ENCODE measurements at places on chromosomes 5 and 9.

- DNase-seq, result no peak
Observed at GRCh38 chr9:13033959-13034693, 245.4 kb downstream of the MPDZ start.

GRCh38 chr9:124662561-124662960 lies 108.5 kb downstream of the NR6A1 start:
- no peak for DNase-seq

DNA sequence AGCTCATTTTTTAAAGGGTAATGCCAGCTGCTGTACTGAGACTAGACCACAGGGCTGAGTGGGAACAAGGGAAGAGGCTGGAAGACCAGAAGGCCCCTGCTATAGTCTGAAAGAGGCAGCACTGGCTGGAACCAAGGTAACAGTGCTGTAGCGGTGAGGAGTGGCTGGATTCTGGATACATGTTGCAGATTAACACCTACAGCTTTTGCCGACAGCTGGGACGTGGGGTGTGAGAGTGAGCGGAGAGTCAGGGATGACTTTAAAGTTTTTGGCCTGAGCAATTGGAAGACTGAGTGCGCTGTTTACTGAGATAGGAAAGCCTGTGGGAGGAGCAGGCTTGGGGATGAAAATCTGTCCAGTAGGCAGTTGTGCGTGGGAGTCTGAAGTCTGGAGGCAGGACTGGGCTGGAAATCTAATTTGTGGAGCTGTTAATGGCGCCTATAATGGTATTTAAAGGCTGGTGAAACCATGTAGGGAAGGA lies 26.5 kb downstream of the AQP7 start:
- DNase-seq, result no peak

DNA sequence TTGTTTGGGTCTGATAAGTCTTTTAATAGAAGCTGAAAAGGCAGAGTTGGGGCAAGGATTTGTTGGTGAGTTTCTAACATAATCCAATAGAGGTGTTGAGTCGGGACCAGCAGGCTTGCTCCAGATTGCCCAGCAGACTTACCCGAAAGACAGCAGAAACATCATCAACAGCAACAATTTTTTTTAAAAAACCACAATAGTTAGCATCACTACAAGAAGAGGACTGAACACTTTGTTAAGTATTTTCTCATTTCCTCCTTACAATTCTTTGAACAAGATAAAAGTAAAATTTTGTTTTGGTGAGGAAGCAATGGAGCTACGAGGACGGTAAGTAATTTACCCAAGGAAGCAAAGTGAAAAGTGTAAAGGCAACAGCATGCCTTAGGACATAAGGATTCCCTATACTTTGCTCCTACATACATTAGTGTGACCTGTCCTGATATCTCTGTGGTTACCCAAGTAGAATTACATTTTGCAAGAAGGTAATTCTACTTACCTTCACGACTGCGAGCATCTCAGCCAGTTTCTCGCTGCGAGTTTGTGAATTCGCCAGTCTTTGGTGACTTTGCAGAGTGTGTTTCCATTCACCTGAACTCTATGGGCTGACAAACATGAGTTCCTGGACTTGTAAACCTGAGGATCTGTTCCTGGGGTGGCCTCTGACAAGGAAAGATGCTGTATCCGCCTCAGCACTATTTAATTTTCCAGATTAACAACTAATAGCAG lies 13.2 kb downstream of the ITK start:
- DNase-seq, result no peak

DNA sequence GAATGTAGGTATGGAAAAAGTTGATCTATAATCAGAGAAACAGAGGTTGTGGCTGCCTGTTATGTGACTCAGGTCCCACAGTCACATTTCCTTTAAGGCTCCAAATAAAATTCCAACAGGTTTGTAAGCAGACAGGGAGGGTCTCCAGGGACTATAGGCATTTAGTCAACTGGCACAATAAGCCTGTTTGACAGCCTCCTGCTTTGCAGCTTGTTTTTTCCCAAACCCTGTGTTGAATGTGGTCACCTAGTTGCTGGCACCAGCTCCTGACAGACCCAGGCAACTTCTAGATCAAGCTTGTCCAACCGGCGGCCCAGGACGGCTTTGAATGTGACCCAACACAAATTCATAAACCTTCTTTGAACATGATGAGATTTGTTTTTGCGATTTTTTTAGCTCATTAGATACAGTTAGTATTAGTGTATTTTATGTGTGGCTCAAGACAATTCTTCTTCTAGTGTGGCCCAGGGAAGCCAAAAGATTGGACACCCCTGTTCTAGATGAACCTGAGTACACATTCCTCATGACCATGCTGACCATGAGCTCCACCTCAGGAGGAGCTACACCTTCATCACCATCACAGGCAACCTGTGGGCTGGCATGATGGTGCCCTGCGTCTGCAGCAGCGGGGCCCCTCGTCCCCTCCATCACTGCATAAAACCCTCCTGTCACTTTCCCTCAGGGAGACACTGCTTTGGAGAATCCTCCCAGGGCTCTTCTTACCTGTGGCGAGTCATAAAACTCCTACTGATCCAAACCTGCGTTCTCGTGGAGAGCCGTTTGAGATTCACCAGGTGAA lies 15.7 kb upstream of the GRHPR start:
- DNase-seq, result no peak

DNA sequence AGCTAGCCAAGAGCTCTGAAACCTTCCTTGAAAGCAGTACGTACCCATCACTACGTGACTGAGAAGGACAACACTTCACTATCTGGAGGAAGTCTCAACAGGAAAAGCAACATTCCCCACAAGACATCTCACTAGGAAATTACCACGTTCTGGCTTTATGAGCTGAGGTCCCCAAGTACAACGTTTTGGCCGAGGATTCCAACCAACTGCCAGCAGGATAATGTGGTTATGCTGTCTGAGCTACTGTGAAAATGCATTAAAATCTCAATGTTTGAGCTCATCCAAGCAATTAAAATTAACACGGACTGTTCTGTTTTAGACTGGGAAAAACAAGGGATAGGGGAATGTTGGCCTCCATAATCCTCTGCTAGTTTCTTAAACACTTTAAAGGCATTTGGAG lies 16.4 kb downstream of the MED27 start:
- DNase-seq, result no peak

GRCh38 chr5:122154910-122155309 lies 25.6 kb downstream of the ZNF474 start:
- no peak for DNase-seq

GRCh38 chr5:26856238-26856637 lies 182.1 kb downstream of the CDH9 start:
- DNase-seq, result no peak

GRCh38 chr9:102101723-102102122 lies 363.3 kb upstream of the GRIN3A start:
- DNase-seq, result no peak

- DNase-seq, result no peak
Observed at GRCh38 chr9:38259519-38260218, 132.8 kb upstream of the ALDH1B1 start.

- DNase-seq, result no peak
Observed at GRCh38 chr5:132239776-132240175, 12.1 kb upstream of the P4HA2 start.

DNA sequence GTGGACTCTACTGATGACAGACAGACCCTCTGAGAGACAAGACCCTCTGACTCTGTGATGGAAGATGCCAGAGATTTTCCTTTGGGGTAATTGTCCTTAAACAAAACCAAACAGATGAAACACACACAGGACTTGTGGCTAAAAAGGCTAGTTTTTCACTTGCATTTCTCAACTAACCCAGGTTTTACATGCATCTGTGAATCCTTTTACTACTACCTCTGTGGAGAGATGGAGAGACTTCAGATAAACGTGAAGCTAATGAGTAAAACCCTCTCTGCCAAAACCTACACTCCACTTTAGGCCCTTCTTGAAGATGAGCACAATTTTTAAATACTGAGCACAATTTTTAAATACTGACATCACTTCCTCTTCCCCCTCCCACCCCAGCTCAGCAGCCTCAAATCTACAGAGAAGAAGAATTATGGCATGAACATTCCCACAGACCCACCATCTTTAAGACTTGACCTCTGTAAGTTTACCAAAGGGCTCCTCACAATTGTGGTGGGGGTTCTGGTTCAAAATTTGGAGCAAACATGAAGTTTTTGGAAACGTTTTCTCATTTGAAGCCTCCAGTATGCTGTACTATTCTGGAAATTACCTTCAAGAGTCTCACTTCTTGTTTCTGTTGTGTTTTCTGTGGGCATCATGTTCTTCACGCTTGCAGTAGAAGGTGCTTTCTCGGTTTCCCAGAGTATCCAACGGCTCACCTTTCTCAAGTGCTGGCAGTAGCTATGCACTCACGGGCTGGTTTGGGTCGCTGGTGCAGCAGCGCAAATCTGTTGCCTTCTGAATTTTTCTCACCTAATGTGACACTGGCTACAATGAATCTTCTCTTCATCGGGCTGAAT lies 42.7 kb downstream of the ACER2 start:
- DNase-seq, result no peak

- DNase-seq, result no peak
Observed at GRCh38 chr5:32889078-32889477, 178.0 kb downstream of the NPR3 start.

DNA sequence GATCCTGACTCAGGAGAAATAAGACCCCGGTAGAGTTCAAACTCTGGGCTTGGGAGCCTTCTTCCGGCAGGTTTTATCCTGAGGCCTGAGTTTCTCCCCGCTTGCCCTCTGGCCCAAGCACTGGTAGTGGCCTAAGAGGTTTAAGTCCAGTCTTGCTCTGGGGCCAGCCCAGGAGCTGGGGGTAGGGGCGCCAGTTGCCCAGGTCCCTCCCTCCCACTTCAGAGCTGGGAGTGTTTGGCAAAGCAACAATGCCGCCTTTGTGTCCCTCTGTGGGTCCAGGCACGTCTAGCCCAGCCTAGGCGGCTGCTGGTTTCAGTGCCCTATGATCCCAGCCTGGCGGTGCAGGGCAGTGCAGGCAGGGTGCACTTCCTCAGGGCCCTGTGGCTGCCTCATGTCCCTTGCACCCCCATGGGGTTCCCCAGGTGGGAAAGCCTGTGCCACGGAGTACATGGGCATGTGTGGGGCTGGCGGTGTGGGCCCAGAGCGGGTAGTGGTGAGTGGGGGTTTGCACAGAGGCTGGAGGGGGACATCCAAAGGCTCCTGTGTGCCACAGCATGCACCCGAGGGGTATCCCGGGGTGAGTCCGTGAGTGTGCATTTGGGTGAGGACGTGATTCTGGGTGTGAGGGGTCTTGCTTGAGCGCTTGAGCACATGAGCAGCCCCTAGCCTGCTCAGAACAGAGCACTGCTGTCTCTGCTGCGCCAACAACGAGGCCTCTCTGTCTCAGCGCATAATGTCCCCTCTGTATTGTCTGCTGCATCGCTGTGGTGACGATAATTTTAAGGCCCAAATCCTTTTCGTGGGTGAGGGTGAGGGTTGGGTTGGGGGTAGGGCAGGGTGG lies 61.7 kb upstream of the PSD2 start:
- DNase-seq, result no peak

- DNase-seq, result no peak
Observed at GRCh38 chr5:6080930-6081726, 297.2 kb downstream of the MED10 start.

DNA sequence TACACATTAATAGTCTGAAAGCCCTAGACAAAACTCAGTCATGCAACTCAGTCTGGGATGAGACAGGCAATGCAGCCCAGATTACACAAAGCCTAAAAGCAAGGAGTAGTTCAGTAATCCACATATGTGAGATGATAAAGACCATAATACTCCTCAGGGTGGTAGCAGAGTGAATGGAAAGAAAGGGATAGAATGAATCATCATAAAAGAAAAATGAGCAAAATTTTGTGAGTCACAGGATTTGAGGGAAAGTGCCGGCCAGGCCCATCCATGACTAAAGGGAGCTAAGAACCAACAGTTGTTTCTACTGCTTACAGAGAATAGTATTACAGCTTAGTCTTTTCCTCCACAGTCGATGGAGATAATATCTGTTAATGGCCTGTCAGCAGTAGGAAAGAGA lies 90.0 kb upstream of the POU5F2 start:
- no peak for DNase-seq

Data from GM12892 (cell line).